ENCODE measurements at places on chromosomes 13 and 19.

GRCh38 chr19:40530091-40530901, 46.4 kb upstream of the SHKBP1 start:
- no peak for DNase-seq

- DNase-seq: peak; percentile 40
Measured at GRCh38 chr19:58009666-58010301, 7.2 kb upstream of the ZNF606 start.

DNA sequence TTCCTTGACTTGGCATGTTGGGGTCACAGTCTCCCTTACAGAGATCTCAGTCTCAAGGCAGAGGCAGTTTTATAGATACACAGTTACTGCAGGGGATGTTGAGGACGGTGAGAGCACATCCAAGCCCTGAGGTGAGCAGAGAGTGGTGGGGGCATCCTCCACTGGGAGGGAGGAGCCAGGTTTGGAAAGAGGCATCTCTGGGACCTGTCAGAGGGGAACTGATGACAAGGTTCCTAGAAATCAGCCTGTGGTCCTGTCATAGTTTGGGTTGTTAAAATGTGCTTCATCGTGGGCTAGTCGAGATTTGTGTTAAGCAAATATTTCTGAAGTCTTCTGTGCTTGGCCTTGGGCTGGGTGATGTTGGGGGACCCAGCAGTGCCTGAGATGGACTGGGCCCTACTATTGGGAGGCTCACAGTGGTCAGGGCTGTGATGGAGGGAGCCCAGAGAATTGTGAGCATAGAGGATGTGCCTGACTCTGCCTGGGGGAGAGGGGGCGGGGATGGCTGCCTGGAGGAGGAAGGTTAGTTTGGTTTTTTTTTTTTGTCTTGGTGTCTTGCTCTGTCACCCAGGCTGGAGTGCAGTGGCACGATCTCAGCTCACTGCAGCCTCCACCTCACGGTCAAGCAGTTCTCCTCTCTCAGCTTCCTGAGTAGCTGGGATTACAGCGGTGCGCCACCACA, 3.9 kb downstream of the SUPT5H start:
- DNase-seq: no peak

GRCh38 chr13:30720172-30720869, 15.0 kb upstream of the ALOX5AP start:
- DNase-seq: no peak

- DNase-seq: no peak
Measured at GRCh38 chr19:38596057-38596981, 21.4 kb downstream of the MAP4K1 start.

DNA sequence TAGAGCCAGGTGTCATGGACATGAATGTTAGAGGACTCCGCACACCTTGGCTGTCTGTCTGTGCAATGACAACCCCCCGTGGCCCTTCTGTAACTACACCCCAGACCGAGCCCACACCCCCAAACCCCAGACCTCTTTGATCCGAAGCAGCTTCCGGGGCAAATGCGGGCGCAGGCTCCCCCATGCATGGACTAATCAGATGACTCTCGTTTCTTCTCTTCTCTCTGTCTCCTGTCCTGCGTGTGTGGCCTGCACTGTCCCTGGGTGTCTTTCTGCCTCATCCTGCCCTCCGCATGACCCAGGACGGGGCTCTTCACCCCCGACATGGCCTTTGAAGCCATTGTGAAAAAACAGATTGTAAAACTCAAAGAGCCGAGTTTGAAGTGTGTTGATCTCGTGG, 38.9 kb downstream of the TMED1 start:
- DNase-seq: no peak

DNA sequence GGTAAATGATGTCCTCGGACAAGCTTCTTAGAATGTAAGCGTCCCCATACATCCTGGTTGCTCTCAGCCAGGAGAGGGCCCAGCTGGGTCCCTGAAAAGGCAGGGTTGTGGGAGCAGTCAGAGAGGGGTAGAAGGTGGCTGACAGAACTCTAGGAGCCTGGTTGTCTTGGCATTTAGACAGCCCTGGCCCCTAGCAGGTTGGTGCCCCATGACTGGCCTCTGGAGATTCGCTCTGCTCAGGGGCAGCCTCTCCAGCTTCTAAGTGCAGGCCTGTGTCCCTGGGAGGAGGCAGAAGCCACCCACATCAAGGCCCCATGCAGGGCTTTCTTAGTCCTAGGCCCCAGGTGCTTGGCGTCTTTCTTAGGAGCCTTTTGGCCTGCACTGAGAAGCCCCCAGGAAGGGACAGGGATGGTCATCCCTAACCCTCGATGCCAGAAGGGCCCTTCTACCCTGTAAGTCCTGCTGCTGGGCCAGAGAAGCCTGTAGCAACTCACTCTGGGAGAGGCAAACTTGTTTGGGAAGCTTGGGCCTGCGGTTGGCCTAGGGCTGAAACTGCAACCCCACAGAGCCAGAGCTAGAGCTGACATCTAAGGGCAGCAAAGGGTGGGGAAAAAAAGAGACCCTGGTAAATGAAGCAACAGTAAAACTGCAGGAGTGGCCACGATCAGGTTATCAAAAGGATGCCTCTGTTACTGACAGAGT, 2.8 kb upstream of the CDX2 start:
- DNase-seq: no peak

DNA sequence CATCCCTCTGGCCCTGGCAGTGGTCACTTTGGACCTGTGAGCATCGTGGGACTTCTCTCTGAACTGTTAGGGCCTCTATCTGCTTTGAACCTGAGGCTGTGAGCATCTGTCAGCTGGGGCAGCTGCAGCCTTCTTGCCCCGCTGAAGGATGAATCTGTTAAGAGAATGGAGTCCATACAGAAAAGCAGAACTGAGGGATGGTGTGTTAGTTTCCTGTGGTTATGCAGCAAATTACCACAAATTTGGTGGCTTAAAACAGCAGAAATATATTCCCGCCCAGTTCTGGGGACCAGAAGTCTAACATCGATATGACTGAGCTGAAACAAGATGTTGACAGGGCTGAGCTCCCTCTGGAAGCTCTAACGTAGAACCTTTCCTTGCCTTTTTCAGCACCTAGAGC, 1.6 kb upstream of the ZNF497 start:
- DNase-seq: no peak

- no peak for DNase-seq
Measured at GRCh38 chr13:43244481-43244880, 221.1 kb downstream of the DNAJC15 start.

All from SW 1271 (cell line).